ENCODE measurements at places on chromosomes 2 and 18. TPM values are rescaled to one million over a fixed set of nuclear protein-coding genes. Genes with fewer than 3 reads are reported as not detected.

Gene AGPS
- 57.8 TPM for total RNA-seq

DNA sequence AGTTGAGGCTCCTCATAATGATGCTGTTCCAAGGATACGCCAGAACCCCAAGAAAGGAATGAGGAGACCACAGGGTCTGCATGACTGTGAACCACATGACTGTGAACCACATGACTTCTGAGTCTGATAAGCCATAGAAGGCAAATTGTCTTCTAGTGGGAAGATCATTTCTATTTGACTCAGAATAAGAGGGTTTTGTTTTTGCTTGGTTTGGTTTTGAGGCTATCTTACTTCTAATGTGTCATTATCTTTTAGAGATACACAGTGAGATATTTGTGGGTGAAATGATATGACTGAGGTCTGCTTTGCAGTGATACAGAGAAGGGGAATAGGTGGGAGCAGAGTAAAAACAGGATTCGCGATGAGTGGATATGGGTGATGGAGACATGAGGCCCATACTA is 28.9 kb upstream of the BCL2L11 start:
- H3K36me3 ChIP-seq, result no peaks in the 10 kb centered on the region
- no peaks in the 10 kb centered on the region for H3K4me1 ChIP-seq
- no peak for DNase-seq
- no peak overlapping the region for H3K27ac ChIP-seq
- no peak overlapping the region for H3K4me3 ChIP-seq

GRCh38 chr2:232979871-232980461 is 33.1 kb downstream of the NGEF start:
- H3K27ac ChIP-seq, result no peak overlapping the region
- H3K4me3 ChIP-seq, result no peak overlapping the region
- peaks cover 14% of the 10 kb centered on the region for H3K4me1 ChIP-seq
- H3K36me3 ChIP-seq, result no peaks in the 10 kb centered on the region
- no peak for DNase-seq

DNA sequence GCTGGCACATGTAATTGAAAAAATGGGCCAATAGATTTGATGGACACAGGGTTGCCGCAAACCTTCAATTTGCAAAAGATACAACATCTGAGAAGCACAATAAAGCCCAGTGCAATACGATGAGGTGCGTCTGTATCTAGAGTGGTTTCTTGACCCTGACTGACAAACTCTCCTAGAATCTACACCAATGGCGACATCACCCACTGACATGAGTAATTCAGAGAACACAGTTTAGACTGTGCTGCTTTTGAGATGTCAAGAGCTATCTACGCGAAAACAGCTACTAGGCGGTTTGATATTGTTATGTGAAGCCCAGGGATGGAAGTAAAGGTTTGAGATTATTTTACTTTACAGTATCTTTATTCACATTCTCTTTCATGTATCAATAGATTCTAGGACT is 104.9 kb downstream of the EIPR1 start:
- H3K4me3 ChIP-seq, result no peak overlapping the region
- no peak for DNase-seq
- no peak overlapping the region for H3K27ac ChIP-seq
- no peaks in the 10 kb centered on the region for H3K27me3 ChIP-seq

- no peaks in the 10 kb centered on the region for H3K36me3 ChIP-seq
- H3K4me3 ChIP-seq, result no peak overlapping the region
- no peak for DNase-seq
- H3K4me1 ChIP-seq, result no peaks in the 10 kb centered on the region
- H3K27ac ChIP-seq, result no peak overlapping the region
Observed at GRCh38 chr2:220365023-220365422, 737.6 kb downstream of the SLC4A3 start.

DNA sequence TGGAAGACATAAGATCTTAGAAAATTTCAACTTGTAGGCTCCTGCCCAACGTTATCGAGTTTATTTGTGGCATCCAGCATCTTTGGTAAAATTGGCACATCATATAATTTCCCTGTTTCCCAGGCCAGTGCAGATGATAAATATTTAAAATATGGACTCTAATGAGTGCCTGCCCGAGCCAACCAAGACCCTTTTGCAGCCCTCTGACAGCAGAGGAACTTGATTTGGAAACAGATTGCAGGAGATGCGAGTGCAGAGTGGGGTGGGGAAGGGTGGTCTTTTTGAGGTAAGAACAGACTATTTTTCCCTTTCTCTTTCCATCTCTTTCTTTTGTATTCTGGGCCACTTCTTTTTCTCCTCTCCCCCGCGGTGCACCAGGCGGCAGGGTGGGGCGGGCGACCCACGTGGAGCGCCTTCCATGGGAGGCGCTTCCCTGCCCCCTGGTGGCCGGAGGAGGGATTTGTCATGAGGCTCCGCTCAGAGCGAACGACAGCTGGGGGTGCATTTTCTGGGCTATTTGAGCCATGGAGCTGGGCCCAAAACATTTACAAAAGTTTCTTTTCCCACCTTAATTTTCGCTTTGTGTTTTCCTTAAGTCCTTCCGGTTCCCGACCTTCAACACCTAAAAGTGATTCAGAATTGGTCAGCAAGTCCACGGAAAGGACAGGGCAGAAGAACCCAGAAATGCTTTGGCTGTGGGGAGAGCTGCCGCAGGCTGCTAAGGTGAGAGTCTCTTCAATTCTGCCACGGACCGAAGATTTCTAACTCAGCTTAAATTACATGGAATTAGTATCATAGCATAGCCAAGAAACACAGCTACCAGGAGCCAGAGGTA is 32.7 kb downstream of the LPIN1 start:
- H3K27me3 ChIP-seq, result no peaks in the 10 kb centered on the region
- H3K27ac ChIP-seq, result no peak overlapping the region

- H3K27ac ChIP-seq, result no peak overlapping the region
- DNase-seq, result no peak
- no peaks in the 10 kb centered on the region for H3K4me1 ChIP-seq
- no peaks in the 10 kb centered on the region for H3K27me3 ChIP-seq
Observed at GRCh38 chr18:31267823-31268481, 50.0 kb upstream of the DSG1 start.

GRCh38 chr2:225173909-225174308 is 131.6 kb upstream of the DOCK10 start:
- no peak for DNase-seq
- H3K4me1 ChIP-seq, result no peaks in the 10 kb centered on the region
- H3K27ac ChIP-seq, result no peak overlapping the region
- H3K27me3 ChIP-seq, result no peaks in the 10 kb centered on the region
- H3K4me3 ChIP-seq, result no peak overlapping the region
- H3K36me3 ChIP-seq, result no peaks in the 10 kb centered on the region

DNA sequence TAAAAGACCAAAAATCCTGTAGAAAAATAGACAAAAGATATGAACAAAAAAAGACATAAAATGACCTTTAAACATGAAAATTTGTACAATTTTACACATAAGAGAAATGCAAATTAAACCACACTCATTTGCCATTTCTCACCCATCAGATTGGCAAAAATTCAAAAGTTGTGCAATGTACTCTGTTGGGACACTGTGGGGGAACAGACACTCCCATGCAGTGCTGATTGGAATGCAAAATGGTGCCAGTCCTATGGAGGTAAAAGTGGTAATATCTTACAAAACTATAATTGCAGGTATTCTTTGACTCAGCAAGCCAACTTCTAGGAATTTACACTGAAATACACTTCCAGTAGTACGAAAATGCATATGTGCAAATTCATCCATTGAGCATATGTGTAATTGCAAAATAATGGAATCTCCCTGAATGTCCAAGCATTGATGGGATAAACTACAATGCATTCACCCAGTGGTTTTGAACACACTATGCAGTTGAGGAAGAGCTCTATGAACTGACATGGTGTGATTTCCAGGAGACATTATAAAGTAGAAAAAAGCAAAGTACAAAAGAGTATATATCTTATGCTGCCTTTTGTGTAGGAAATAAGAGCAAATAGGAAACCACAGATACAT is 201.8 kb upstream of the ZNF521 start:
- H3K27ac ChIP-seq, result no peak overlapping the region
- no peaks in the 10 kb centered on the region for H3K4me1 ChIP-seq
- no peaks in the 10 kb centered on the region for H3K27me3 ChIP-seq
- no peak for DNase-seq
- H3K4me3 ChIP-seq, result no peak overlapping the region

DNA sequence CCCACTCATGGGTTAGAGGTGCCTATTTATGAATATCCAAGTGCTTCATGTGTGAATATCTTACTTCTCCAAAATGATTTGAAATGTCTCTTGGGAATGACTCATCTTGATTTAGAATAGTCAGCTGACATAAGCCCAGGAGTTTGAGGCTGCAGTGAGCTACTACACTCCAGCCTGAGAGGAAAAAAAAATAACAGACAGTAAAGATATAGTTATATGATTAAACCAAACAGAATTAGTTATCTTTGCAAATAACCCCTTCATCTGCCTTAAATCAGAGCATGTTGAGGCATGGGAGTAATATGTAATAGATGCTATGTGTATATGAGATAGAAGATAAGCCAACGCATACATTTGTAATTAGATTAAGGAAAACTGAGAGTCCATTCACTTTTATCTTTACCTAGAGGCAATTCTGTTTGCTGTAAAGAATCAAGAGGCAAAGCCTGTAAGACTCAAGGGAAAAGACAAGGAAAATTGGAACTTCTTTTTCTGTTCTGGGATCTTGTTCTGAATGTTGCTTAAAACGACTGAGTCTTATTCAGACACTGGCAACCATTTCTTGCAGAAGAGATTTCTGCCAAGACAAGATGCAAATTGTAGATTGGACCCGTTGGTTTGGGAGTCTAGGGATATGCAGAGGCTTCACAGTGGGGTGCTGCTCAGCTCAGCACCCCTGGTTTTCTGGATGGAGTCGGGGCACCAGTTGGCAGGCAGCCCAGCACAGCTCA is 104.4 kb downstream of the LIPG start:
- no peaks in the 10 kb centered on the region for H3K27me3 ChIP-seq
- H3K4me3 ChIP-seq, result no peak overlapping the region
- no peaks in the 10 kb centered on the region for H3K36me3 ChIP-seq

DNA sequence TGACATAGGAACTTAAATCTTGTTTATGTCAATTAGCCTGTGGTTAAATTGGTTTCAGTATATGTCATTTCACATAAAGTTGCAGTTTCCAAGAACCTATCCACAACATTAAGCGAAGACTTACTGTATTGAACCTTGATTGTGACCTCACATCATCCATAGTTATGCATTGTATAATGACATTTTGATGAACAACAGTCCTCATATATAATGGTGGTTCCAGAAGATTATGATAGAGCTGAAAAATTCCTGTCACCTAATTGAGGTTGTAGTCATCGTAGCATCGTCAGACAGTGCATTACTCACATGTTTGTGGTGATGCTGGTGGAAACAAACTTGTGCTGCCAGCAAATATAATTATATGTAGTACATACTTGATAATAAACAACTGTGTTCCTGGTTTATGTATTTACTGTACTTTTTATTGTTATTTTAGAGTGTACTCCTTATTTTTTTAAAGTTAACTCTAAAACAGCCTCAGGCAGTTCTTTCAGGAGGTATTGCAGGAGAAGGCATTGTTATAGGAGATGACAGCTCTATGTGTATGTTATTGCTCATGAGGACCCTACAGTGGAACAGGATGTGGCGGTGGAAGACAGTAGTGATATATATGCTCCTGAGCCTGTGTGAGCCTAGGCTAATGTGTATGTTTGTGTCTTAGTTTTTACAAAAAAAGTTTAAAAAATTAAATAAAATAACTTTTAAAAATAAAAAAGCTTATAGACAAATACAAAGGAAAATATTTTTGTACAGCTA is 56.6 kb downstream of the UBE2E3 start:
- H3K36me3 ChIP-seq, result no peaks in the 10 kb centered on the region
- H3K4me3 ChIP-seq, result no peak overlapping the region
- DNase-seq, result no peak
- H3K27me3 ChIP-seq, result no peaks in the 10 kb centered on the region

- peaks cover 6% of the 10 kb centered on the region for H3K4me1 ChIP-seq
- no peak overlapping the region for H3K27ac ChIP-seq
- no peaks in the 10 kb centered on the region for H3K27me3 ChIP-seq
- no peaks in the 10 kb centered on the region for H3K36me3 ChIP-seq
Observed at GRCh38 chr2:31296641-31297287, 62.8 kb downstream of the EHD3 start.

GRCh38 chr2:96897491-96898134 is 27.7 kb upstream of the SEMA4C start:
- peaks cover 13% of the 10 kb centered on the region for H3K4me1 ChIP-seq
- H3K36me3 ChIP-seq, result no peaks in the 10 kb centered on the region
- DNase-seq, result no peak
- H3K4me3 ChIP-seq, result no peak overlapping the region
- H3K27me3 ChIP-seq, result no peaks in the 10 kb centered on the region
- no peak overlapping the region for H3K27ac ChIP-seq

Data from H1 (cell line).